CD4-positive, alpha-beta memory T cell (primary cell): ENCODE measurements at places on chromosomes 2 and 18.

DNA sequence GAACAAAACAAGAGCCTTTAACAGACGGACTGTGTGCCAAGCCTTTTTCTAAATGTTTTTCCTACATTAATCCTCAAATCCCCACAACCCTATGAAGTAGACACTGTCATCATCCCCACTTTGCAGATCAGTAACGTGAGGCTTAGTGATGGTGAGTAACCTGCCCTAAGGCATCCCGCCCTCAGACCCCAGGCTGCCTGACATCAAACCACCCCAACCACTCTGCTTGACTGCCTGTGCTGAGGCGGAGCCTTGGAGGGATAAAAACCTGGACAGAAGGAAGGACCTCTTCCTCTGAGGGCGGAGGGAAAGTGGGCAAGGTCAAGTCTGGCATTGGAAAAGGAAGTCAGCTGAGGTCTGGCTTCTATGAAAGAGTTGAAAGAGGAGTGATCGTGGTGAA is 104.6 kb downstream of the SP3 start:
- DNase-seq, result no peak

GRCh38 chr2:42474765-42475454 is 18.9 kb downstream of the KCNG3 start:
- DNase-seq, result no peak

DNA sequence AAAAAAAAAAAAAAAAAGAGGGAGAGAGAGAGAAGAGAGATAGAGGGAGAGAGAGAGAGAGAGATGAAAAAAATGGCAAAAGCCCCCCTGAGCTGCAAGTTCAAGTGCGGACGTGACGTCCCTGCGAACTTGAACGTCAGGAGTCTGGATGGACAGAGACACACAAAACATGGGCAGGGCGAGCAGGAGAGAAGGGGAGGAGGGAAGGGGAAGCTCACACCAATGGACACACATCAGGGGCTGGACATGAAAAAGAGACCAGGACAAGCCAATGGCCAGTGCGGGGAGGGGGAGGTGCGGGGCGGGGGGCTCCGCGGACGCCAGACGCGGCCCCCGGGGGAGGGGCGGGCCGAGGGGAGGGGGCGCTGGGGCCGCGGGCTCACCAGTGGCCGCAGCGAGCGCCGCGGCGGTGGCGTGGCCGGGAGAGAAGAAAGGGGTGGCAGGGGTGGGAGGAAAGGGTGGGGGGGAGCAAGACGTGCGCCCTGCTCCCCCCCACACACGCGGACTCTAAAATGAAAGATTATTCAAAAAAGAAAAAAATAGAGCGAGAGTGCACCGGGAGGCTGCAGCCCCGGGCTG is at the start of gene BCL11A:
Gene BCL11A, minus strand, starts transcription at position 160 of the 579 bp plus-strand sequence. CDS start 384 bp downstream, outside the sequence.
- DNase-seq, result no peak

- no peak for DNase-seq
These were observed 74.7 kb downstream of the HNRNPLL start for GRCh38 chr2:38528008-38528442.

GRCh38 chr2:169662744-169663143 is 31.5 kb downstream of the CFAP210 start:
- DNase-seq, result no peak

GRCh38 chr2:3536682-3537632 is 17.6 kb upstream of the ADI1 start:
- DNase-seq, result no peak

GRCh38 chr18:51029378-51029693 is 677 bp upstream of the SMAD4 start:
- no peak for DNase-seq

- no peak for DNase-seq
These were observed 93.8 kb downstream of the MBD2 start for GRCh38 chr18:54130631-54131030.

- no peak for DNase-seq
These were observed 21.6 kb upstream of the AGFG1 start for GRCh38 chr2:227450311-227450841.

DNA sequence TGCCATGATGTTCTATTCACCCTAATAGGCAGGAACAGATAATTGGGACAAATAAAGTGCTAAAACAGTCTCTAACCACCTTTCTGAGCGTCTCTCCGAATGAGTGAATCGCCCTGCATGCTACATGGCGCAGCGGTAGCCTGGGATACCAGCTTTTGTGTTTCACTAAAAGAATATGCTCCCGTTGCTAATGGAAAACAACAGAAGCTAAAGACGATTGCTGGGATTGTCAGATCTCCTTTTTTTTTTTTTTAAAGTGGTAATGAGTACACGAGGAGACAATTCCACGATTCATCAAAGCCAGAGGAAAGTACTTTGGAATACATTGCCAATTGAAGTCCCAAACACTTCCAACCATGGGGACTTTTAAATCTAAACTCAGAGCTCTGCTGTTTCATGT is 1815.3 kb upstream of the CELF4 start:
- DNase-seq, result no peak

- DNase-seq, result no peak
These were observed 117.4 kb downstream of the EML6 start for GRCh38 chr2:54840559-54841468.

GRCh38 chr2:29530281-29530680 is 391.1 kb downstream of the ALK start:
- DNase-seq, result no peak

- no peak for DNase-seq
These were observed 14.3 kb downstream of the ZNF142 start for GRCh38 chr2:218645126-218645525.

DNA sequence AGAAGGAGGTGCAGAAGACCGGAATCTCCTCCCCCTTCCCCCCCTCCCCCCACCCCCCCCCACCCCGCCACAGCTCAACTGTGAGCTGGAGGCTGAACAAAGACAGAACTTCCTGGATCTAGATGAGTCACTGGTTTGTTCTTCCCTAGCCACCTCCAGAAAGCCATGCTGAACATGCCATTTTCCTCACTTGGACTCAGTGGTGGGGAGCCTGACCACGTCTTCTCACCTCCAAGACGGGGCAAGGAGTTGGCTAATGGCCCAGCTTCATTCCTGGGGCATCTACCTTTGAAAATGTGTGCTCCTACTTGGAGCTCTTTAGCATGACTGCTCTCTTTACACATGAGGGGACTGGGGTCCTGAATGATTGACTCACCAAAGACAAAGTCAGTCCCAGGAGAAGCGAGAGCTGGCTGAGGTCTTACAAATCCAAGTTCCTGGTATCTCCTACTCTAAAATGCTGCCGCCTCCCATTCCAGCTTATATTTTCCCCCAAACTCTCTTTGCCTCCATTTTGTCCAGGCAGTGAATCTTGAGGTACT is 22.6 kb upstream of the FZD5 start:
- DNase-seq, result no peak

- DNase-seq, result no peak
These were observed 112.2 kb downstream of the OSBPL6 start for GRCh38 chr2:178306352-178307073.

- DNase-seq, result no peak
These were observed 142.7 kb downstream of the DYSF start for GRCh38 chr2:71596011-71596410.

GRCh38 chr2:224104668-224105386 is 65.7 kb upstream of the SERPINE2 start:
- DNase-seq, result no peak

- no peak for DNase-seq
These were observed 34.1 kb upstream of the ANKRD62 start for GRCh38 chr18:12059334-12060181.

- DNase-seq, result no peak
These were observed 25.9 kb downstream of the THADA start for GRCh38 chr2:43569921-43570320.

DNA sequence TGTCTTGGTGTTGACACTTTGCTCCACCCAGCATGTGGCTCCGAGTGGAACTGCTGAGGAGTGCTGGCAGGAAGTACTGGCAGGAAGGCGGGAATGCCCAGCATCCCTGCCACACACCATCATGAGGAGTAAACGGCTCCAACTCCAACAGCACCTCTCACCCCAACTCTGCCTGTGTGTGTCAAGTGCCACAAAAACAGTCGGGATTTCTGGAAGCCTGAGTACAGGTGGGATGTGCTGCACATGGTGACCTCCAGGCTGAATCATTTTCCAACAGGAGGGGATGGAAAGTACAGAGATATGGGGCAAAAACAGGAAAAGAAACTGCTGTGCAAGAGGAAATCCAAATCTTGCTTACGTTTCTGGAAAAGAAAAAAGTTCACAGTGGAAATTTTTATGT is 53.6 kb downstream of the PARD6G start:
- DNase-seq, result no peak

DNA sequence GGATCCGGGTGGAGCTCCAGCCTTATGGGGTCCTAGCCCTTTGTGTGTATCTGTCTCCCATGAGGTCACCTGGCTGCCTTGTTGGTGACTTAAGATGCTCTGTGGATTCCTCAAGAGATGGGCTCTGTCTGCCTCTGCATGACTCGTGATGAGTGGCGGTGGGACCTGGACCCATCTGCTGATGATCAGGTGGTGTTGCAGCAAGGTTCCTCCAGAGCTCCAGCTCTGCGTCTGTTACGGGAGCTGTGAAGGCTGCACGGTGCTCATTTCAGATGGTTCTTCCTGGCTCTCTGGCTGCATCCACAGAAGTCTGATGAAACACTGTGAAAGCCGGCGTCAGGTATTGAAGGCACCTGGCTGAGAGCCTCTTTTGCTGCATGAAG is 2.4 kb downstream of the AGAP1 start:
- DNase-seq, result no peak

DNA sequence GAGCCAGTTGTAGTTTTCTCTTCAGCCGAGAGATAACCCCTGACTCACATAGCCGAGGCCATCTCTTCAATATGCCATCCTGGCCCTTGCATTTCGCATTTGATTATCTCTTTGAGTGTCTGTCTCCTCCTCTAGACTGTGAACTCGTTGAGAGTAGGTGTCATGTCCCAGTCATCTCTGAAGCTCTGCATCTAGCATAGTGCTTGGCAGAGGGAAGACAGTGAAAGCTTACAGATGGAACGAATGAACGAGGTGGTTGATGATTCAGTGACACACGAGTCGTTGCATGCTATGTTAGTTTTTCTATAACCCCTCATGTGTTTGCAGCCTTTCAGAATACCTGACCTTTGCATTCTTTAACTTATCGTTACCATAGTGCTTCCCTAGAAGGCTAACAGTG is 59.9 kb upstream of the CYRIA start:
- no peak for DNase-seq

DNA sequence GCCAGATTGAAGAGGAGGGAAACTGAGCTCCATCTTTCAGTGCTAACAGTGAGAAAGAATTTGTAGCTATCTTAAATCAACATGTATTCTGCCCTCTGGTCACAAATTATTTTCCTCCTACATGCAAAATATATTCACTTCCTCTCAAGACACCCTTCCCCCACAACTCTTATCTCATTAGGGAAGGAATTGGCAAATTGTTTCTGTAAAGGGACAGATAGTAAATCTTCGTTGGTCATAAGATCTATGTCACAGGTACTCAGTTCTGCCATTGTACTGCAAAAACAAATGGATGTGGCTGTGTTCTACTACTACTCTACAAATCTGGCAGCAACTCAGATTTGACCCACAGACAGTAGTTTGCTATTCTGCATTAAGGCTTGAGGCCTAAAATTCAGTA is 53.0 kb upstream of the CYP20A1 start:
- DNase-seq, result no peak

DNA sequence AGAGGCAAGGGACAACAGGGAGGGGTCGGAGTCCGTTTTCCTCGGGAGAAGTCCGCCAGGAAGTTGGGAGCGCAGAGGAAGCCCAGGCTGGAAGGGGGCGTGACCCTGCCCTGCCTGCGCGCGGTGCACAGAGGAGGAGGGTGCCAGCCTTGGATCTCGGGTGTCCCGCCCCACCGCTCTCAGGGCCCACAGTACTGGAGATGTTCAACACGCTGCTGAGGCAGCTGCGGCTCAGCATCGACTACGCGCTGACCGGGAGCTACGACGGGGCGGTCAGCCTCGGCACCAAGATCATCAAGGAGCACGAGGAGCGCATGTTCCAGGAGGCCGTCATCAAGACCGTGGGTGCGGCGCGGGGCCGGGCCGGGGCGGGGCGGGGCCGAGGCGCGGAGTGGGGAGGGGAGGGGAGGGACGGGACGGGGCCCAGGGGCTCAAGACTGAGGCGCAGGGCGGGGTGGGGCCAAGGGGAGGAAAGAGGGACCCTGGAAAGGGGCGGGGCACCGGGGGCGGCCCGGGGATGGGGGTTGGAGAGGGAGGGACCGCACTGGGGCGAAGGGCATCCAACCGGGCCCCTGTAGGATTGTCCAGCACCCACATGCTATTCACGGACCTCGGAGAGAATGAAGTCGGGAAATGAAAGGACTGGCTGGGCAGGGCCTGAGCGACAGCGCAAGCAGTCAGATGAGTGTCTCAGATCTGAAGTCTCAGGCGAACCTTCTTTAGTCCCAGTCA is 36.6 kb downstream of the POMC start:
- no peak for DNase-seq

DNA sequence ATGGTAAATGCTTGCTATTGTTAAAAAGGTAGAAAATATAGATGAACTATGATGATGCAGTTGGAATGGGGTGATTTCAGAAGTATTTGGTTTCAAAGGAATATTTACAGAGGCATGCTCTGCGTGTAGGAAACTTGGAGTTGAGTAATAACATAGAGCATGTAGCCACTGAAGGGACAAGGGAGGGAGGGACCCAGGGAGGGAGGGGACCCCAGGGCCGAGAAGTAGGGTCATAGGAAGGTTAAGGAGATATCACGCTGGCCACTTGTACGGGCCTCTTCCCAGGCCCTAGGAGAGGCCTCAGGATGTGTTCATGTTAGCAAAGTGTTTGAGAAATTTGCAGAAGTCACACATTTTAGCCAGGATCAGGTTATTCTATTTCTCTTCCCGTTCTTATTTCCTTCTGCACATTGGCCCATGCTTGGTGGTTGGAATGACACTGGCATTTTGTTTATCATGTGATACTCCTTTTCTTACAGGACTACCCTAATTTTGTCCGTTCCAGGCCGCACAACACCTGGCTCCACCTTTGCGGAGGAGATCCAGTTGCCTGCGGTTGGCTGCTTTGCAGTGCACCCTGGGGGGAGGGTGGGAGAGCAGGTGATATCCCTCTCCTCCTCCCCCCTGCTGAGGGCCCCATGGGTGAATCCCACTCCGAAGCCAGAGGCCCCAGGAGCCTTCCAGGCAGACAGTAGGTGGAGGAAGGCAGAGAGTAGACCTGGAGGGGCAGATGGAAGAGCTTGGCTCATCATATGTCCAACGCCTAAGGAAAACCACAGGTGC is 16.9 kb upstream of the ACKR3 start:
- DNase-seq, result no peak

DNA sequence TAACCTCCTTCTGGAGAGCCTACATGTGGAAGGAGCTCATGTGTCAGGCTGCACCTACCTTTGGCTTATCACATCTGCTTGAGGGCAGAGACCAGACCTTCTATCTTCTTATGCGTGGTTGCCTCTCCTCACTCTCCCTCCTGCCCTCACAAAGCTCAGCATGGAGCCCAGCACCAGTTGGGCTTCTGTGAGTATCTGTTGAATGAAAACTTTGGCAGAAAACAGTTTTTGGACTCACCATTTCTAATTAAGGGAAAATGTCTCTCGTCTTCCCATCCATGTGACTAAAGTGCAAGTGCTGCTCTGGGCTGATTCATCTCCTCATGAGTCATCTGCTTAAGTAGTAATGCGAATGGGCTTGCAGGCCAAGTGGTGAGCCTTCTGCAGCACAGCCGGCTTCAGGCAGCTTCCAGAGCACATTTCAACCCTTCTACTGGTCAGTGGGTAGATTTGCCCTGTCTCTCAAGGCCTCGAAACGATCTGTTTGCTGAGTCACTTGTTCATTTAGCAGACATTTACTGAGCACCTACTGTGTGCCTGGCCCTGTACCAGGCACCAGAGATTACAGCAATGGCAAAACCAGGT is 102.6 kb downstream of the VSNL1 start:
- no peak for DNase-seq

GRCh38 chr2:85716346-85716914 is 22.3 kb downstream of the GNLY start:
- DNase-seq, result no peak

- DNase-seq, result peak; percentile 60
These were observed 43.3 kb upstream of the PLB1 start for GRCh38 chr2:28452534-28453081.
